ENCODE measurements at places on chromosomes 4 and X.

GRCh38 chr4:4853371-4853823, 6.1 kb upstream of the MSX1 start:
- DNase-seq = no peak

GRCh38 chr4:143260750-143261149, 75.9 kb upstream of the GAB1 start:
- DNase-seq = no peak

GRCh38 chr4:8818063-8818881, 53.4 kb downstream of the HMX1 start:
- DNase-seq = no peak

- no peak for DNase-seq
Observed at GRCh38 chrX:1679238-1679637, 64.4 kb downstream of the ASMT start.

- no peak for DNase-seq
Observed at GRCh38 chr4:148396986-148397673, 45.1 kb downstream of the NR3C2 start.

- DNase-seq = no peak
Observed at GRCh38 chr4:7108660-7109059, 40.8 kb upstream of the GRPEL1 start.

Measured in right cardiac atrium (tissue), 5 donors.